Pericardium fibroblast (primary cell): ENCODE measurements at places on chromosomes 7 and 10. TPM values are rescaled to one million over a fixed set of nuclear protein-coding genes. Genes with fewer than 3 reads are reported as not detected.

RNF32 gene
- 0.77 and 3.2 TPM in 2 replicates for total RNA-seq

SLC18A3 gene
- not detected in 2 replicates for total RNA-seq

SPDYE3 gene
- total RNA-seq, result not detected in 2 replicates

ARHGAP21 gene
- total RNA-seq, result 56.6 and 83.2 TPM in 2 replicates

SPDYE5 gene
- not detected in 2 replicates for total RNA-seq

SLC26A3 gene
- not detected in 2 replicates for total RNA-seq

CFAP69 gene
- total RNA-seq, result 0.17 and 2.1 TPM in 2 replicates

LRIT1 gene
- total RNA-seq, result not detected in 2 replicates

SLC29A4 gene
- total RNA-seq, result 4.1 and 4.3 TPM in 2 replicates

DYNC1I1 gene
- 0.12 TPM in 1 of 2 replicates, not detected in the other for total RNA-seq

HMX2 gene
- not detected in 2 replicates for total RNA-seq

SKIDA1 gene
- 1.4 and 4.0 TPM in 2 replicates for total RNA-seq

CPEB3 gene
- total RNA-seq, result 0.68 and 0.82 TPM in 2 replicates

CCDC172 gene
- total RNA-seq, result not detected in 2 replicates

ACHE gene
- 0.35 and 1.6 TPM in 2 replicates for total RNA-seq

CYP2E1 gene
- total RNA-seq, result under 0.01 TPM in 1 of 2 replicates, not detected in the other
